ENCODE measurements at places on chromosomes 2 and 18.

- DNase-seq = no peak
These were observed 2.3 kb upstream of the TFCP2L1 start for GRCh38 chr2:121287146-121287798.

DNA sequence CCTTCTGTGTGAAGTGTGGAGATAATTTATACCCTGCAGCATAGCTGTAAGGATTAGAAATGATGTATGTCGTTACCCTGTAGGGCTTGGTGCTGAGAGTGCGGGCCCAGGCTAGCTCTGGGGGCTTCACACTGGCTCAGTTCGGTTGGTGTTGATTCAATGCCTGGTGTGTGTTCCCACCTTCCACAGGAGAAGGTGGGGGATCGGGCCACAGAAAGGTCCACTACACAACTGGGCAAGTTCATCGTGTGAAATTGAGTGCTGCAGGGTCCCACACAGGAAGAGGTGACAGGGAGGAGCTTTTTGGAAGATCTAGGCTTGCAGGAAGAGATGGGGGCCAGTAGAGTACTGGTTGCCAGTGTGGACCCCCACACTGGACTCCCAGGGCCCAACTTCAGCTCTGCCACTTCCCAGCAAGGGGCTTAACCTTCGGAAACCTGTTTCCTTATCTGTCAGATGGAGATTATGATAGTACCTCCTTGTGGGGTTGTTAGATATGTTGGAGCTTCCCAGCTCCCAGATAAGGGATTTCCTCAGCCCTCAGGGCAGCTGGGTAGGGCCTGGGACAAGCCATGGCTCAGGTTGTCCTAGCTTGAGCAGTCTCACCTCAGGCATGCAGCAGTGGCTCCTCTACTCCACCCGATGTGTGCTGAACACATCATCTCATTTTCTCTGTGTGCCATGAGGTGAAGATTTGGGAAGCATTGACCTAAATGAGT lies 71.5 kb downstream of the TMEM247 start:
- DNase-seq = no peak

GRCh38 chr2:143398781-143399180 lies 269.6 kb downstream of the ARHGAP15 start:
- DNase-seq = no peak

DNA sequence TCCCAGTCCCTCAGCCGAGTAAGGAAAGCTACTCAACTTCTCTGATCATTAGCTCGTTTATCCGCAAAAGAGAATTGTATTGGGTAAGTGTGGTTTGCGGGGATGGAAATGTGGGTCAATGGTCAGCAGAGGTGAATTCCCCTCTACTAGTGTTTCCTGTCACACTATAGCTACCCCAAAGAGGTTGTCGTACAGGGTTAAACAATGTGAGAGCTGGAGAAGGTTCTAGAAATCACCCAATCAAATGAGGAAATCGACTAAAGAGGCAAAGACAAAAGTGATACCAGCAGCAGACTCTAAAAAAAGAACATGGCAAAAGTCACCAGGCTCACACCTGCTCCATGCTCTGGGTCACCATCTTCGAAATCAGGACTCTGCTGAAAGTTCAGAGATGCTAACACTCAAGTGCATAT lies 144.7 kb upstream of the ITGA4 start:
- peak; percentile 58 for DNase-seq

- DNase-seq = no peak
These were observed 32.8 kb upstream of the B3GNT7 start for GRCh38 chr2:231362555-231363184.

DNA sequence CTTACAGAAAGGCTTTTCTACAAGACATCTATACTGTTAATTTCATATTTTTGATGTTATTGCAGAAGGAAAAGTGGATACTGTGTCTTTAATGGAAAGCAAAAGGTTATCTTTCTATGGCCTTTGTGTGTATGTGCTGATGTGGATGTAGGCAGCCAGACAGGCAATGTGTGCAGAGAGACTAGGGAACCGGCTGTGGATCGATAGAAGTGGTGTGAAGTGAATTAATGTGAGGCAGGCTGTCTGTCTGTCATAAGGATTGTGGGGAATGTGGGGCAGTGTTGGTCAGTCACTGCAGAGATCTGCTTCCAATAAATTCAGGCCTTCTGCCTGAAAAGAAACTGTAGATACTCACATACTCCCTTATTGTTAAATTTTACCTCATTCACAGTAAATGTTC lies 156.7 kb downstream of the WDR7 start:
- no peak for DNase-seq

DNA sequence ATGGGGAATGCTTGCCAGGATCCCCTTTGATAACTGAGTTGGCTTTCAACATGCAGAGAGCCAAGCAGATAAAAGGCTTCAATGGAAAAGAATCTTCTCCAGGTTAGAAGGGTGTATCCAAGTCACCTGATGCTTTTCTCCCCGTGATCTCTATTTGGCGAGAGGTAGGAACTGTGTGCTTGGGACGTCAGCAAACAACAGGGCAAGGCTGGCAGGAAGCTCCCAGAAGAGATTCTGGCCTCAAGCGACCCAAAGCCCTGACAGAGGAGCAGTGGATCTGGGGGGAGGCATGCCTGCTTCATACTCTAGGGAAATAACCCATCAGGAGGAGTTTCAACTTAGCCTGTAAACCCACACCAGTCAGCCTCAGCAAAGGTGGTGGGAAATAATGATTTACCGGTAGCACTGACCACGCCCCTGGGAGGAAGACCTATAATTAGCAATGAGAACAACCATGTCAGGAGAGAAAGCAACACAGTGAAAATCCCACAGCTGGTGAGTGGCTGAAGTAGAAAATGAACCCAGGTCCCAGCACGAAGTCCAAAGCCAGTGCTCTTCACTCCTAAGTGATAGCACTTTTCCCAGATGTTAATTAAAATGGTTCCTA lies 76.3 kb upstream of the SEC11C start:
- DNase-seq = no peak

GRCh38 chr2:62803961-62804360 lies 98.4 kb downstream of the EHBP1 start:
- DNase-seq = no peak

Data from NK-92 treated with Interleukin-12 subunit alpha and Interleukin-12 subunit beta, amount 100 ng/mL, for 24 hours (cell line).